ENCODE measurements at places on chromosomes 5 and 9.

- DNase-seq: no peak
Observed at GRCh38 chr5:83246071-83246470, 168.7 kb downstream of the XRCC4 start.

DNA sequence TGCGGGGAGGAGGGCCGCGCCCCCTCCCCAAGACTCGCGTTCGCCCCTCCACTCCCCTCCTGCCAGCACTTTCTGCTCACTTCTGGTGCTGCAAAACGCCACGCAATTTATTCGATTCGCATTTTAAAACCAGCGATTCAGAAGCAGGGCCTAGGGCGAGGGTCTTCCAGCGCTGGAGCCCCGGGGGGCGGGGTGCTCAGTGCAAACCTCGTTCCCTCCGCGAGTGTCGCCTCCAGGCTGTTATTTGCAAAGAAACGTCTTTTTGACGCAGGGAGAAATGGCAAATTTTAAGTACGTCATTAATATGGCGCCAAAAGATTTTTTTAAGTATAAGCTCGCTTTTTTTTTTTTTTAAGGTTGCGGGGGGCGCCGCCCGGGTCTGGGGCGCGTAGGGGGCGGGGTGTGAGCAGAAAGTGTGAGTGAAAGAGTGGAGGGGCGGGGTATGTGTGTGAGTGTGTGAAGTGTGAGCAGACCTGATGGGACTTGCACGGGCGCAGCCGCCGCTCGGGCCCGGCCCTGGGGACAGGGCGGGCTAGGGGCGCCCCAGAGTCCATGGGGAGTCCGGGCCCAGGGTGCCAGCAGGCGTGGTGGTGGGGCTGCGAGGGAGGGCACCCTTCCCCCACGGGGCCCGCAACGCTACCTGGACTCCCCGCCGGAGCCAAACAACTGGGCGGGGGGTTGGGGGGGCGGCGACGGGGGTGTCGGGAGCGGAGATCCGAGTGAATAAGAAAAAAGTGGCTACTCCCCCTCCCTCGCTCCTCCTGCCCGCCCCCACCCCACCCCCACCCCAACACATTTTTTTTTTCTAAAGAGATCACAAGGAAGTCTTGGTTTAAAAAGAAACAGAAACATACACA, at the start of gene JADE2:
TSS of gene JADE2 (plus strand) at position 845 of the 857 bp plus-strand sequence. CDS start 10,188 bp downstream, outside the sequence.
- peak; percentile 70 for DNase-seq

DNA sequence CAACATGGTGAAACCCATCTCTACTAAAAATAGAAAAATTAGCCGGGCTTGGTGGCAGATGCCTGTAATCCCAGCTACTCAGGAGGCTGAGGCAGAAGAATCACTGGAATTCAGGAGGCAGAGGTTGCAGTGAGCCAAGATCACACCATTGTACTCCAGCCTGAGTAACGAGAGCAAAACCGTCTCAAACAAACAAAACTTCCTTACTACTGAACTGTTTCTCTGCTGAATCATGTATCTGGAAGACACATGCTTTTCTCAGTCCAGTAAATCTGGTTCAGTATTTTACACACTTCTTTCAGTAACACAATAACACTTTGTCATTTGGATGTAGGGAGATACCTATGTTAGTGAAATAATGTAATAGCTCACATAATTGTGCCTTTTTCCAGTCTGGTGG, 7.9 kb downstream of the TRMT10B start:
- no peak for DNase-seq

GRCh38 chr5:42302186-42302585, 121.1 kb upstream of the GHR start:
- no peak for DNase-seq

DNA sequence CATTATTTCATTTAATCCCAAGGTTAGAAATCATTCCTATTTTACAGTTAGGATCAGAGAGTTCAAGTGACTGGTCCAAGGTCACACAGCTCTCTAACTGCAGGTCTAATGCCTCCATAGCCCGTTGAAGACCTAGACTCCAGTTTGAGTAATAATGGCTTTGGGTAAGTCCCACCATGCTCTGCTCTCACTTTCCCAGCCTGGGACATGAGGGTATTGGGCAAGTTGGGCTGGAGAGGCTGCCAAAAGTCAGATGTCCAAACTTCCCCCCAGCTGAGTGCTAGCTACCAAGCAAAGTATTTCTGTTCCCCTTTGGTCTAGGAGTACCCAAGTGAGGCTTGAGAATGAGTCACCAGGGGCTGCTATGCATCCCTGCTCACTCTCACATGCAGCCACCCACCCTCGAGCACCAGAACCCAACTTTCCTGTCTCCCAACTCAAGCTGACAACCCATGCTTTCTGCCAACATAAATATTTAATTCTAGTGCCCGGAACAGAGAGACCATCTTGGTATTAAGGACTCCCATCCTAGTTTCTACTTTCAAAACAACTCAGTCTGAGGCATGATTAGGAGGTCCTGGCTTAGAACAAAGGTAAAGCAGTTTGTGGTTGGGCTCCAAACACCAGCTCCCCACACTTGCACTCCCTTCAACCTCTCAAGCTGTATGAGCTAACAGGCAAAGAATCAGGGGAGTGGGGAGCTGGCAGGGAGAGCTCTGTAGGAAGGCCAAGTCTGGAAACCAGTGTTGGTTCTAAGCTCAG, 236.5 kb upstream of the TRIM32 start:
- DNase-seq: no peak

- DNase-seq: no peak
Observed at GRCh38 chr9:123287639-123288038, 19.3 kb upstream of the STRBP start.

GRCh38 chr9:135345775-135346433, 133.7 kb upstream of the PPP1R26 start:
- DNase-seq: no peak

GRCh38 chr9:74921737-74922136, 31.0 kb downstream of the C9orf40 start:
- no peak for DNase-seq

GRCh38 chr5:168286386-168286785, 5.1 kb upstream of the WWC1 start:
- no peak for DNase-seq

GRCh38 chr5:2280318-2280717, 397.6 kb upstream of the IRX4 start:
- DNase-seq: no peak

GRCh38 chr9:20788526-20789451, 104.7 kb downstream of the FOCAD start:
- DNase-seq: no peak

GRCh38 chr9:127283917-127284497, 19.4 kb downstream of the GARNL3 start:
- DNase-seq: peak; percentile 44

- no peak for DNase-seq
Observed at GRCh38 chr9:107243742-107244141, 39.3 kb upstream of the RAD23B start.

- DNase-seq: no peak
Observed at GRCh38 chr9:87149799-87150198, 202.5 kb upstream of the GAS1 start.

DNA sequence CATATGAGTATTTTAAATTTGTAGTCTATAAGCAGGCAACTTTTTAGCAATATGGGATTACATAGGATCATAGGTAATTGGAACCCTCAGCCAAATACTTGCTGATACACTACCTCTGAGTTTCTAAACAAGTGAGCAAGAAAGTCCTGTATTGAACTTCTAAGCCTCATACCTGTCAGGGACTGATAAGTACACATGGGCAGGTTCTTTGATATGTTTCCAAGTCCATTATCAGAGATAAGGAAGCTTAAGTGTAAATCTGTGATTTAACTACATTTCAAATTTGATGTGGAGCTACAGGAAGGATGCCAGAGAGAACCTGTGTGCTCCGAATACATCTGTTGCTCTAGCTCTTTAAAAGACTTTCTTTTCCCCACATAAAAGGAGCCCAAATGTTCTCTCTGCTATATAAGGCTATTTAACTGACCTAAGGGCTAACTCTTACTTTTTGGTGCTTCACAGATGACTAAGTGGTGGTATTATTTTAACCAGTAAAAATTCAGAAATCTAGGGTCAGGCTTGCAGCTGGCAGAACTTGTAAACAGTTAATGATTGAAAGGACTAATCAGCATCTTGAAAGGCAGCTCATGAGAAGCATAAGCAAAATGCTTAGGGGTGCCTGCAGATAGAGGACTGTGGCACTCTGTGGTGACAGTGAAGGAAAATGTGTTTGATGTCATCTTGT, 228.6 kb downstream of the NR3C1 start:
- DNase-seq: no peak

- no peak for DNase-seq
Observed at GRCh38 chr5:143151056-143151700, 252.3 kb downstream of the NR3C1 start.

DNA sequence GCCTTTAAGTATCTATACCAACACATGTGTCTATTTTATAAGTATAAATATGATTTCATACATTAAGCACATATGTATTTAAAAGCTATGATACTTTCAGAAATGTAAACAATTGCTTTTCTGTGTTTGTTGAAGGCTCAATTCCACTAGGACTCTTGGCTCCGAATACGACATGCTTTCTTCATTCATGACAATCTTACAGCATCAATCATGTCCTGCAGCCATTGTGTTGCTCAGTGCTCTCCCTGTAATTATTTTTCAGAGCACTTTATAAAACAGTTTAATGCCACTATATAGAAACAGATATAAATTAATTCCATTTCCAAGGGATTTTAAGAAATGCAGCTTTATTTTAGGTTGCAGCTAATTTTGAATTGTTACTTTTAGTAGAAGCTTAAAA, 167.3 kb downstream of the TAF11L14 start:
- DNase-seq: no peak

DNA sequence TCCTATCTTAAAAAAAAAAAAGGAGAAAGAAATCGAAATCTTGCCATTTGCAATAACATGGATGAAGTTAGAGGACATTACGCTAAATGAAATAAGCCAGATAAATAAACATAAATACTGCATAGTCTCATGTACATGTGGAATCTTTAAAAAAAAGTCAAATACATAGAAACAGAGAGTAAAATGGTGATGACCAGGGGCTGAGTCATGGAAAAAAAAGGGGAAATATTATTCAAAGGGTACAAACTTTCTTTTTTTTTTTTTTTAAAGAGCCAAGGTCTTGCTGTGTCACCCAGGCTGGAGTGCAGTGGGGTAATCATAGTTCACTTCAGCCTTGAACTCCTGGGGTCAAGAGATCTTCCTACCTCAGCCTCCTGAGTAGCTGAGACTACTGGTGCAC, 310.1 kb downstream of the ZNF608 start:
- no peak for DNase-seq

DNA sequence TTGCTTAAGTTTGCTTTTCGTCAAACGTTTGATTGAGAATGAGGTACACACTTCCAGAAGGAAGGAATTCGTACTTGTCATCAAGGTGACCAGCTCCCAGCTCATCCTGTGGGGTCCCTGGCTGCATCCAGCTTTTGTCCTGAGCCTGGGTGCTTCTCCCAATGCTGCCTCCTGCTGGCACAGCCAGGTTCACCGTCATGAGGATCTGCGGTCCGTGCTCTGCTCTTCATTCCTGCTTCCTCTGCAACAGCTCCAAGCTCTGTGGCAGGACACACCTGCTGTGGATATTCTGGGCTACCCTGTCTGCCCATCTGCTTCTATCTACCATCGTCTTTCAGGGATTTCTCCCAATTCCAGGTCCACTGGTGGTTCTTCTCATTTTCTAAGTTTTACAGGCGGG, 13.3 kb upstream of the UBE2QL1 start:
- DNase-seq: no peak

DNA sequence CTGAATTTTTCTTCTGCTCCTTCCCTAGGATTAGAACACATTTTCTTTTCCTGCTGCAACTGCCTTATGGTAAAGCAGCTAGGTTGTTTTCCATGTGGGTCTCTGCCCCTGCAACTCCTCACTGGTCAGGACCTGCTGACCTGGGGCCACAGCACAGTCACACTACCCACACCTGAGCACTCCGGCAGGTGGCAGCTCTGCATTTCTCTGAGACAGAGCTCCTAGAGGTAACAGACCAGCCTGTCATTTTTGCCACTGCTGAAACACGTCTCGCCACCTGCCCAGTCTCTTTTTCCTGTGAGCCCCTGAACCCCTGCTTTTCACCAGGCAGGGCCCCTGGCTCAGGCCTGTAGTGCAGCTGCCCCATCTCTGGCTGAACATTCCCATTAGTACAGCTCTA, 609.6 kb downstream of the HINT1 start:
- no peak for DNase-seq

Measured in midbrain (tissue), 1 donor.